Left kidney (tissue), 8 donors: ENCODE measurements at places on chromosomes 2 and 18.

- DNase-seq: no peak
Measured at GRCh38 chr18:29062921-29063320, 886.0 kb upstream of the CDH2 start.

DNA sequence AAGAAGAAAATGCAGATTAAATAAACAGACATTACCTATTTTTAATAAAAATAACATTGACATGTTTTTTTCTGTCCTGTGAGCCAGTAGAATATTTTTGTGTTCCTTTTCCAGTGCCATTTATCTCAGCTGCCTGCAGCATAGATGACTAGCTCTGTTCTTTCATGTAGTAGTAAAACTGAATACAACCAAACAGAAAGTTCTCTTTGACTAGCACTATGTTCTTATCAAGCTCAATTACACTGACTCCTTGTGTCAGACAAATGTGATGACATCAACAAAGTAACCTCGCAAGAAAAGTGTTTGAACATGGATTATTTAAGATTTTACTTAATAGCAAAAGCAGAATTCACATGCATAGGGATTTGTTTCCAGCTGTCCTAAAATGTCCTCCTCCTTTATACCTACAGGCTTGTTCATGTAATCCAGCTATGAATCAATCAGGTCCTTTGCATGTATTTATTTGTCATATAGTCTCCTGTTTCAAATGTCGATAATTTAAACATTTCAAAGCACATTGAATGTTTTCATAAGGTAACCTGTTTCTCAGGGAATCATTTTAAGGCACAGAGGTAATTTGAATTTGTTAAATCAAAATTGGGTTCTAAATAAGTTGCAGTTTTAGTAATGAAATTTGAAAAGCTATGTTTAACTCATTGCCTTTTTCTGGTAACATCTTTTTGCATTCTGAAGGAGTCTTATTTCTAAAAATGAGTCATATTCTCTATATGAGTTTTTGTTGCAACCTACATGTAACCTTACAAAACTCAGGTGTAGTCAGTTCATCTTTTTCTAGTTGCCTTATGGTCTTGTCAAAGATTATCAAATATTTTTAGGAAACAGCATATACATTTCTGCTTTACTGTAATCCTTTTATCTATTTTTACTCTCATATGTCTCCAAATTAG, 215.3 kb upstream of the GULP1 start:
- DNase-seq: no peak

GRCh38 chr2:63735263-63735662, 106.4 kb upstream of the UGP2 start:
- DNase-seq: no peak

DNA sequence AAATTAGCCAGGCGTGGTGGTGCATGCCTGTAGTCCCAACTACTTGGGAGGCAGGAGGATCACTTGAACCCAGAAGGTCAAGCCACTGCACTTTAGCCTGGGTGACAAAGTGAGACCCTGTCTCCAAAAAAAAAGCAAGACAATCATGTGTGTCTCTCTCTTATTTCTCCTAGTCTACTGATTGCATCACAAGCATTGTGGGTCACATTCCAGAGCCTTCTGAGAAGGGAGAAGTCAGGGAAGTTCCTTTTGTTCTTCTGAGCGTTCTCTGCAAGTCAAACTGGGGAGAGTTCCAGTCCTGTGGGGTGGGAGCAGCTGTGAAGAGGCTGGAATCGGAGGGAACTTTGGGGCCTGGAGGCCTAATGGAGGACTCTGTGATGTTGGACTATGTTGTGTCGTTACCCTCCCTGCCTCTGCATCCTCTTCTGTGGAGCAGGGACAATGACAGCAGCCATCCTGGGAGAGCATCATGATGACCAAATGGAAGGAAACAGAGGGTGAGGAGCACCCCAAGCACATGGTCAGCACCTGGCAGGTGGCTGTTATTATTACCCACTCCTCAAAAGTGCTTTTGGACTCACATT, 115.4 kb downstream of the MRO start:
- no peak for DNase-seq

DNA sequence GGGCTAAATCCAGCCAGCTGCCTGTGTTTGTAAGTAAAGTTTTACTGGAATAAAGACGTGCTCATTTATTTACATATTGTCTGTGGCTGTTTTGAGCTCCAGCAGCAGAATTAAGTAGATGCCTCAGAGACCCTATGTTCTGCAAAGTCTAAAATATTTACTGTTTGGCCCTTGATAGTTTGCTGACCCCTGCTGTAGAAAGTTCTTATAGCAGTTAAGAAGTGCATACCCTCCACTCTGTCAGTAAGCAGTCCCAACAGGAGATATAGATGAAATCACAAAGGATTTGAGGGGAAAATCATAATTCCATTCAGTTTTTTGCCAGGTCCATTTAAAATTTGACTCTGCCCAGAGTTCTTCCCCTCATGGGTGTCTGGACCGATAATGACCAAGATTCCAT, 50.1 kb upstream of the ITM2C start:
- DNase-seq: no peak

GRCh38 chr2:68230241-68231060, 21.9 kb downstream of the PPP3R1 start:
- DNase-seq: no peak

- DNase-seq: no peak
Measured at GRCh38 chr18:78753240-78753639, 226.4 kb upstream of the SALL3 start.

DNA sequence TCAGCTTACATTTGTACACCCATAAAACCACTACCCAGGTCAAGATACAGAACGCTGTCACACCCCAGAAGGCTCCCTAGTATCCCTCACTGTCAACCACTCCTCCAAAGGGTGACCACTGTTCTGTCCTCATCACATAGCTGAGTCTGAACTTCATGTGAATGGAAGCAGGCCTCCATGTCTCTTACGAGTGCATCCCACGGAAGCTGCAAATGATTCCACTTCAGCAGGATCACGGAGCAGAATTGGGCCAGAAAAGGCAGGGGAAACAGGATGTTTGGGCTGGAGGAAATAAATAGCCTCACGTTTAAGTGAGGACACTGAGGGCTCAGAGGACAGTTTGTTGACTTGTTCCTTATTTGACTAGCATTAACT, 38.4 kb downstream of the LBH start:
- no peak for DNase-seq
